ENCODE measurements at places on chromosomes 7 and 10.

DNA sequence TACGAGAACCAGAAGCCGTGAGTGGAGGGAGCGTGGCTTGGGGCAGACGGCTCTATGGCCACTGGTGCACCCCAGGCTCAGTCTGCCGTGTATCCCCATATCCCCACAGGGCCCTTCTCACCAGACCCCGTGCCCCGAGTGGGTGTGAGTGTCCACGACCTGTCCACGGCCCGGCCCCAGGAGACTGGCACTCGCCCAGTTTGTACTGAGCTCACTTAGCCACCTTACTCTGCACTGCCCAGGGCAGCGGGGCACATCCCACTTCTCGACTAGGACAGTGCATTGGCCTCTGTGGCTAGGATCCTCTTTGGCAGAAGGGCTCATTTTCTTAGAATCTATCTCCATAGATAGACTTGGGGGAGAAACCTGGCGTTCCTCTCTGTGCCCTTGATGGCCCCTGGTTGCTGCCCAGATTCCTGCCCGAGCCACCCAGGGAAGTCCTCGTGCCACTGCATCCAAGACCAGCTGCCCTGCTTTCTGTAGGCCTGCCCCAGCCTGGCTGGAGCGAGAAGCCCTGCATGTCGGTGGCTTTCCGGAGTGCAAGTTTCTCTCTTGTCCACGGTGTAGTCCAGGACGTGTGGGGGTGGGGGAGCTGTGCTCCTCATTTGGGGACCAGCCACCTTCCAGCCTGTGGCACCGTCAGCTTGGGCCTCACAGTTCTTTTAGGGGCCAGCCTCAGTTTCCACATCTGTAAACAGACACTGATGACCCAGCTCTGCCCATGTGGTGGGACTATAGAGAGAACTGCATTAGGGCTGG is 11.9 kb downstream of the TMEM120A start:
- DNase-seq: no peak

GRCh38 chr7:50119815-50120637 is 27.0 kb upstream of the ZPBP start:
- DNase-seq: peak; percentile 40

GRCh38 chr7:23022258-23022769 is 8.4 kb upstream of the HYCC1 start:
- no peak for DNase-seq

DNA sequence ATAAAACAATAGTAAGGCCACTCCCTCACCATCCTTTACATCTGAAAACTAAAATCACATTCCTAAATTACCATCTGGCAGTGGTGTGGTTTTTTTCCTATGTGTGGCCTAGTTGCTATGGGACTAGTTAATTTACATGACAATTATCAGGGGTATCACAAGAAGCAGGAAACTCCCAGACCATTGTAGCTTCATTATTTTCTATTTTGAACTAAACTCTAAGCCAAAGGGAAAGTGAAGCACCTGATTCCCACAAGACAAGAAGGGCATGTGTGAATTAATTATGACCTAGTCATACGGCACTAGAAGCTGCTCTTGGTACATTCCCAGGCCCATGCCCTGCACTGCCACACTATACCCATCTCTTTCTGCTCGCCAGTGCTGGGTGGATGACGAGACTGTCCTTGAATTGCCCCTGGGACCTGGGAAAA is 103.4 kb downstream of the ATXN7L1 start:
- DNase-seq: no peak

GRCh38 chr10:95414016-95414830 is 123.4 kb upstream of the PDLIM1 start:
- no peak for DNase-seq

- DNase-seq: no peak
Observed at GRCh38 chr10:99827936-99828335, 45.5 kb downstream of the ABCC2 start.

GRCh38 chr10:124733571-124734245 is 10.5 kb downstream of the FAM53B start:
- no peak for DNase-seq

- DNase-seq: no peak
Observed at GRCh38 chr7:5470167-5470532, 46.5 kb upstream of the TNRC18 start.

DNA sequence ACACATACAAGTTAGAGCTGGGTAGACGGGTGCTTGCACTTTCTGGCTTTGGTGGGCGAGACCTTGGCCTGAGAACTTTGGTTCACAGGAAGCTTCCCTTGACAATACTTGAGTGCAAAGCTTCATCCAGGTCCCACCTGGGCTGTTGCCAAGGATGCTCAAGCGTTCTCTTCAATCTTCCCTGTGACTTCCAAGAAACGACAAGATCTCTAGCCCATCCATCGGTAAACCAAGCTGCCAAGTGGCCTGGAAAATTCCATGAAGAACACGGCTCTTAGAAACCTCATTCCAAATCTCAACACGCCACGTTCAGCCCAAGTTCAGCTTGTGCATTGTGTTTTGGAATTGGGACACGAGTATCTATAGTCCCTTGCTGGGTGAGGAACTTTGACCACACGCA is 84.7 kb downstream of the CHST15 start:
- DNase-seq: no peak

GRCh38 chr10:14250496-14251076 is 80.1 kb downstream of the FRMD4A start:
- DNase-seq: no peak

- no peak for DNase-seq
Observed at GRCh38 chr10:108250936-108251620, 1086.6 kb upstream of the SORCS1 start.

DNA sequence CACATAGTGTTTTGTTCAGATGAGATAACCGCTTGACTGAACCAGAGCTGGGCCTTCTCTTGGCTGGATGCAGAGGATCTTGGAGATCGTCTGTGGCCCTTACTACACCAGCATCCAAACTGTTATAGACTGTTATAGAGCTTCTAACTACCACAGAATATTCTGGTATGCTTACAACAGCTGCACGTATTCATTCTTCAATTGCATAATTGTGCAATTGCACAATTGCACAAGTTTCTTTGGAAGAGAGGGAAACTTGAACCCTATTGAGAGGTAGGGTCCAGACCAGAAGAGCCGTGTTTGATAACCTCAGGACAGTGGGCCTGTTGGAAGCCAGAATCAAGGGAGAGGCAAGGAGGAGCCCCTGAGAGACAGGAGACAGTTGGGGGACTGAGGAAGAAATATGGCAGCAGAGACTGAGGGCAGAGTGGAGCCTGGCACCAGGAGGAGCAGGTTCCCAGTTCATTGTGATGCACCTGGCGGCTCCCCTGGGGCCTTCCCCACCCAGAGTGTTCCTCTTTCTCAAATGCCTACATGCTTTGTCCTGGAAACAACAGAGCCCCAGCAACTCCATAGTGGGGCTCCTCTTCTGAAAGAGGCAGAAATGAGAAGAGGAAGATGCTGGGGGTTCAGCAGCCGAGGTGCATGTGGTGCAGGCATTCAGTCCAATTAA is 64.1 kb downstream of the PTPRZ1 start:
- no peak for DNase-seq

Measured in stimulated activated CD4-positive, alpha-beta T cell treated with anti-CD3 and anti-CD28 coated beads, Interleukin-4, amount 100 ng/mL, for 1 hour (primary cell).